A549 treated with DMSO at 1 μM for 4 hours (cell line): ENCODE measurements at places on chromosomes 7 and 10. TPM values are rescaled to one million over a fixed set of nuclear protein-coding genes. Genes with fewer than 3 reads are reported as not detected.

Gene SEPTIN7
- 182 to 236 TPM (median 220 TPM) in 5 replicates for total RNA-seq

Gene ERVW-1
- not detected in 5 replicates for total RNA-seq

Gene ACHE
- total RNA-seq = 1.4 to 2.5 TPM (median 1.8 TPM) in 5 replicates

Gene GOLGA7B
- total RNA-seq = 4.2 to 5.5 TPM (median 5.1 TPM) in 5 replicates

Gene C10orf71
- total RNA-seq = not detected in 5 replicates

Gene ZNF488
- 11.3 to 15.0 TPM (median 13.0 TPM) in 5 replicates for total RNA-seq

Gene FRMPD2
- total RNA-seq = 0.02 to 0.08 TPM (median 0.08 TPM) in 3 of 5 replicates, not detected in the others

Gene TWIST1
- total RNA-seq = 2.6 to 4.6 TPM (median 3.9 TPM) in 5 replicates

Gene TSPAN33
- total RNA-seq = 4.6 to 6.8 TPM (median 6.1 TPM) in 5 replicates

Gene OPN4
- not detected in 5 replicates for total RNA-seq

Gene ANKRD22
- 0.41 to 0.63 TPM (median 0.48 TPM) in 5 replicates for total RNA-seq

Gene SFR1
- total RNA-seq = 16.9 to 20.6 TPM (median 18.2 TPM) in 5 replicates
